ENCODE measurements at places on chromosomes 12 and 14.

- no peak for DNase-seq
Measured at GRCh38 chr14:34475163-34475562, 13.1 kb upstream of the SPTSSA start.

DNA sequence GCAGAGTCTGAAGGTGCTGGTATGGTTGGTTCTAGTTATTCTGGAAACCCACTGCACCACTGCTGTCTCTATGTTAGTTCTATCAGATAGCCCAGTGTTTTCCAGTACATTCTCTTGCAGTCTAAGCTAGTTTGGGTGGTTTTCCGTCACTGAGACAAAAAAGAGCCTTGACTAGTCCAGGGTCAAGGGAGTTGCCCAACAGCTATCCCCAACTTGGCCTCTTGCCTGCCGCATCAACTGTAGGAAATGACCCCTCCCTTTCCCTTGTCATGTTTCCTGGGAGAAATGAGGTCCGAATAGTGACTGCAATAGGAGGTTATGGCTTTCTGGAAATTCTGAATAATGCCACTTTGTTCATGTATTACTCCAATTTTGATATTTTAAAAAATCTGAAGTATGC is 160.4 kb downstream of the EFCAB11 start:
- no peak for DNase-seq

DNA sequence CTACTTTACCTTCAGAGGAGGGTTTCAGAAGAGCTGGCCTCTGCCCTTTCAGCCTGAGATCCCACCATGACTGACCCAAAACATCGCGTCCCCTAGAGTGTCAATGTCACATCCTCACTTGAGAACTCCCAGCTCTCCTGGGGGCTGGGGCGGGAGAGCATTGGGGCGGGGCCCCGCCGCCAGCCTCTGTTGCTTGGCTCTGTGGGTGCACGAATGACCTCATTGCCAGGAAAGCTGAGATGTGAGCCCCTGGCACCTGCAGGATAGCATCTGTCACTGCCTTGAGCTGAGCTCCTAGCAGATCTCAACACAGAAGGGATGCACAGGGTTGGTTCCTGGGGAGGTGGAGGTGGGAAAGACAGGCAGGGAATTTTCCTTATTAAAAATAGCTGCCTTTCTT is 20.6 kb upstream of the MYL2 start:
- DNase-seq, result no peak

DNA sequence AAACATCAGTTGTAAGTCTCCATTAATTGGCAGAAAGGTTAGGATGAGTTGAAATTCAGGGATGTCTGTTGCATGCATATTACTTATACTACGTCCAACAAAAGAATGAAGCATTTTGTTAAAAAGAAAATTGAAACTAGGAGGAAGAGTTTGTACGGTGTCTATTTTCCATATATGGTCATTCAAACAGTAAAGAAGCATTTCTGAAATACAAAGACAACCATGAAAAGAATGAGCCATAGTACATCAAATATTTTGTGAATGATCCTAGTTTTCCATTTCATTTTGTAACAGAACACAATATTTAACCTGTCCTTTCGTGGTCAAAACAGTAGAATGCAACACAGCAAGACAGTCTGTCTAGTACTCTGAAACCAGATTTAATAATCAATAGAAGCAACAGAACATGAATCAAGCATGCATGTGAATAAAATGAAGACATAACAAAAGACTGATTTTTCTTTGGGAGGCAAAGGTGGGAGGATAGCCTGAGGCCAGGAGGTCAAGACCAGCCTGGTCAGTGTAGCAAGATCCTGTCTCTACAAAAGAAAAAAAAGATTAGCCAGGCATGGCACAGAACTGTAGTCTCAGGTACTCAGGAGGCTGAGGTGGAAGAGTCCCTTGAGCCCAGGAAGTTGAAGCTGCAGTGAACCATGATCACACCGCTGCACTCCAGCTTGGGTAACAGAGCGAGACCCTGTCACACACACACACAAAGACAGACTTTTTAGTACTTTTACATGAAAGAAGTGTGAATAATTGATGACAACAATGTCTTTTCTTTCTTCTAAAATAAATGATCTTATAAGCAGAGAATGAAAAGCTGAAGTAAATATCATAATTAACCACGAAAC is 156.0 kb downstream of the LRIG3 start:
- no peak for DNase-seq

DNA sequence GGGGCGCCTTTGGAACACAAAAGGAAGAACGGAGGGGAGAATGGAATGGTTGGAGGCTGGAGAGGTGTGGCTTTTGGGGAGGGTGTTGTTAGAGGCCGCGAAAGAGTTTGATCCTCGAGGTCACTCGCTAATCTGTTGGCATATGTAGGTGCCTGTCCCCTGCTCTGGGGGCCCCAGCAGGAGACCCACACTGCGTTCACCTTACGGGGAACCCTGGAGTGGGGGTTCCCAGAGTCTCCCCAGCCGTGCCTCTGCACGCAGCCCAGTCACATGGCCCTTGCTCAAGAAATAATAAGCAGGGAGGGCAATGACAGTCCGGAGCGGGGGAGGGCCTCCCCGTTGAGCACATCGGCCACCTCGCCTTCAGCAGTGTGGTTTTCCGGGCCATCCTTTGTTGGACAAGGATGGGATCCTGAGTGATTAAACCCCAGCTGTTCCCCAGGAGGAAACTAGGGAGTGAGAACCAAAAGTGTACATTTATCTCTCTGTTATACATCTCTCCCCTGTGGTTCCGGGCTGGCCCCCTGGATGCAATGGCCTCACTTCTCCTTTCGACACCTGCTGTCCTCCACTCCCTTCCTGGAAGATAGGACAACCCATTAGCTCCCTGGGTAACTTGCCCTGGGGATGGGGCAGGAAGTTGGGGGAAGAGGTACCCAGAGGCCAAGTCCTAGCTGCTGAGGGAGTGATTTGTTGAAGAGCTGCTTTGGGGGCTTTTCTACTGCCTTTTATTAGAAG is 1.3 kb downstream of the PLEKHG3 start:
- DNase-seq, result no peak

- DNase-seq, result no peak
Measured at GRCh38 chr14:65286443-65286842, 126.1 kb upstream of the FUT8 start.
